ENCODE measurements at places on chromosomes 1 and 21.

GRCh38 chr1:1156140-1157032 lies 17.3 kb upstream of the TTLL10 start:
- no peak for DNase-seq

DNA sequence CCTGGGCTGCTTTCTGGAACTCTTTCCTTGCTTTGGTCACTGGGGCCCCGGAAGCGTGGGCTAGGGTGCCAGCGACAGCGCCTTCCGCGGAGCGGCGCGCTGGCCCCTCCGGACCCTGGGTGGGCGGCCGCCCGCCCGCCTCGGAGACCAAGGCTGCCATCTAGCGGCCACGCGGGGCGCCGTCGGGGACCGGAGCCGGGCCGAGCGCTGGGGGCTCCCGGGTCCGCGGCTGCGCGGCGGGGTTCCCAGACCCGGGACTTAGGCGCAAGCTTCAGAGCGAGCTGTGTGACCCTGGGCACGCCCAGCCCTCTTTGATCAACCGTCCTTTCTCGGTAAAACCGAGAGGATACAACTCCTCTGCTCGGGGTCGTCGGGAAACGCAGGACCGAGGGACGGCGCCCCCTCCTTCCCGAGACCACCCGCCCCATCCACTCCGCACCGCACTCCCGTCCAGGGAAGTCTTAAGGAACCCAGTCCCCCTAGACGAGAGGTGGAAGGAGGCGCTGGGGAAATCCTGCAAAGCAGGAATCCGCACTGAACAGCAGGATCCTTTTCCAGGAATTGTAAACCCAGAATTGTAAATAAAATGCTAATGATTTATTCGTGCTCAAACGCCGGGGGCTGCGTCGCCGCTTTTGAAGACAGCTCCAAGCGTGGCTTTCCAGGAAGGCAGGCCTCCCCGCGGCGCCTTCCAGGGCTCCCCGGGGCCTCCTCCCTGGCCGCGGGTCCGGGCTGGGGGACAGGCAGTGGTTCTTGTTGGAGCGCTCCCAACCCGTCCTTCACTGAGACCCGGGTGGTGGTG lies 41.2 kb downstream of the RRAGC start:
- DNase-seq = no peak

GRCh38 chr1:92464588-92465255 lies 22.0 kb downstream of the GFI1 start:
- no peak for DNase-seq

DNA sequence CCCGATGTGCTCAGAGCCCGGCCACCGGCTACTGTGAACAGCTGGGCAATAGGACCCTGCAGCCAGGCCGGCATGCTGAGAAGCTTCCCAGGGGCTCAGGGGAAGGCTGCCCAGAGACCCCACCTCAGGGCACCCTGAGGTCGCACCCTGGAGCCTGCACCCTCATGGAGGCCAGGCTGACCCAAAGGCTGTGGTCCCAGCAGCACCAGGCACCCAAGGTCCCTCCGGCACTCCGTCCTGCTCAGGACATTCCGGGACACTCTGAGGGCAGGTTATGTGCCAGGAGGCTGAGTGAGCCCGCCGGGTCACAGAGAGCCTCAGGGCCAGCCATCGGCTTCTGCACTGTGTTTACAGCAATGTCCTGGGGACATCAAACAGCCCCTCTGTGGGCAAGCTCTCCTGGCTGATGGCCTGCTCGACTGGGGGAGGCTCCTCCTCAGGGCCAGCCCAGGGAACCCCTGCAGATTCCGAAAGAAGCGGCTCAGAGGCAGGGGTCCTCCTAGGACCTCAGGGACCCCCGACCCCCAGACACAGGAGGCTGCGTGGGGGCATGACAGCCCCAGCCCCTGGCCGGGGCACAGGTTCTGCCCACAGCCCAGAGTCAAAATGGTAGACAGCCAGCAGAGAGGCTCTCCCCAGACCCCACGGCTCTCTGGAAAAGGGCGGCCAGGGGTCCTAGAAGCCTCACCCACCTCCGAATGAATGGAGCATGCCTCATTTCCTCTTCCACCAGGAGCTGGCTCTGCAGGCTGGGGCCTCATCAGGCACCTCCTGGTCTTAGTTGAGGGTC lies 8.2 kb downstream of the SLC19A1 start:
- DNase-seq = no peak
